ENCODE measurements at places on chromosomes 4 and X. TPM values are rescaled to one million over a fixed set of nuclear protein-coding genes. Genes with fewer than 3 reads are reported as not detected.

Gene SMAD1
- total RNA-seq: 34.0 TPM

Gene HMGN5
- 3.7 TPM for total RNA-seq

Gene UGT2B15
- not detected for total RNA-seq

Gene SERPINA7
- total RNA-seq: not detected
